ENCODE measurements at places on chromosomes 5 and 9. TPM values are rescaled to one million over a fixed set of nuclear protein-coding genes. Genes with fewer than 3 reads are reported as not detected.

DRD1 gene
- 0.54 TPM for total RNA-seq

ARID3C gene
- total RNA-seq, result 0.42 TPM

ITK gene
- total RNA-seq, result 0.37 TPM

FAM120AOS gene
- total RNA-seq, result 31.2 TPM

SPATA31A7 gene
- not detected for total RNA-seq

TMEM215 gene
- not detected for total RNA-seq

PCDHA9 gene
- total RNA-seq, result not detected

FREM1 gene
- 0.12 TPM for total RNA-seq

PAEP gene
- not detected for total RNA-seq

SNX30 gene
- total RNA-seq, result 12.7 TPM

PAM gene
- 257 TPM for total RNA-seq

FBXL7 gene
- total RNA-seq, result 0.05 TPM

ANKRD31 gene
- total RNA-seq, result 0.30 TPM

DNA sequence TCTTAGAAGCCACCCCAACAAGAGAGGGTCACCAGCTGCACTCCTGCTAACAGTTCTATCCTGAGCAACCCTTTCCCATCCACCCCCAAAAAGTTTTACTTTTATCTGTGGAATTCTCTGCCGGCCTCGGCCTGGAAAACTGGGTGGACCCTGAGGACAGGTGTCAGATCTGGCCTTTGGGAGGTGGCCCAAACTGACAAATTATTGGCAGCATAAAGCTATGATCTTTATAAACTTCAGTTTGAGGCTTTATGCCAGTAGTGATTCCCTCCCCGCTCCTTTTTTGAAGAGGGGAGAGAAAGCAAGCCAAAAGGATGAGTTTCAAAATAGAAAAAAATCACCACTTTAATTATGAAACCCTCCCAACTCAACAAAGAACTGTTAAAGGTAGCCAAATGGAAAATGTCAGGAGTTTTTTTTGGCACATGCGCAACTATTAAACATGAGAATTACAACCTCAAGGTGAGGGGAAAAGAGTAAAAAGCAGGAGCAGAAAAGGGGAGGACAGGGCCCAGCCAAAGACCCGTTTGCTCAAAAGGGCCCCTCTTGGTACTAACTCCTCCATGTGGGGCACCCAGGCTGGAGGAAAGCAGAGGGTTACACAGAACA, 49.4 kb downstream of the FBXW11 start:
- no peaks in the 10 kb centered on the region for H3K36me3 ChIP-seq
- H3K4me1 ChIP-seq, result peaks cover 46% of the 10 kb centered on the region
- H3K4me3 ChIP-seq, result no peak overlapping the region
- H3K27ac ChIP-seq, result no peak overlapping the region
- no peak for DNase-seq

DNA sequence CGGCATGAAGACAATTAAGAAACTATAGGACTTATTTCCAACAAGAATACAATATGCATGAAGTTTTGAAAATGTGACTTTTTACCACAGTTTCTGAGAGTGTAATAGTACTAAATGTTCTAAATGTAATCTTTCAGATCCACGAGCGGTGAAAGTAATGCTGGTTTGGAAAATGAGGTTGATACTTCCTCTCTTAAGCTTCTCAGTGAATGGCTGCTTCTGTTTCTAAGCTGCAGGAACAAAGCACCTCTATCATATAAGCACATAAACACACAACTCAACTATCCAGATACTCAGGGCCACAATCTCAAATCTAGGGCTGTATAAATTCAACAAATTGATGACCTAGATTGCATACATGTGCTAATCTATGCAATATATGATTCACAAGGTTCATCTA, 78.3 kb downstream of the LIFR start:
- H3K4me3 ChIP-seq, result no peak overlapping the region
- no peaks in the 10 kb centered on the region for H3K27me3 ChIP-seq
- DNase-seq, result no peak
- H3K27ac ChIP-seq, result no peak overlapping the region
- H3K4me1 ChIP-seq, result no peaks in the 10 kb centered on the region
- no peaks in the 10 kb centered on the region for H3K36me3 ChIP-seq

- H3K36me3 ChIP-seq, result no peaks in the 10 kb centered on the region
- H3K27me3 ChIP-seq, result no peaks in the 10 kb centered on the region
- no peaks in the 10 kb centered on the region for H3K4me1 ChIP-seq
Measured at GRCh38 chr5:58207076-58207475, 252.8 kb downstream of the PLK2 start.

- DNase-seq, result no peak
- no peak overlapping the region for H3K27ac ChIP-seq
- H3K27me3 ChIP-seq, result no peaks in the 10 kb centered on the region
- no peaks in the 10 kb centered on the region for H3K36me3 ChIP-seq
- H3K4me3 ChIP-seq, result no peak overlapping the region
Measured at GRCh38 chr9:2026220-2026997, 11.3 kb downstream of the SMARCA2 start.

- H3K4me1 ChIP-seq, result no peaks in the 10 kb centered on the region
- H3K36me3 ChIP-seq, result no peaks in the 10 kb centered on the region
- DNase-seq, result no peak
- no peak overlapping the region for H3K27ac ChIP-seq
- H3K4me3 ChIP-seq, result no peak overlapping the region
- peaks cover 35% of the 10 kb centered on the region for H3K27me3 ChIP-seq
Measured at GRCh38 chr5:61734001-61734400, 401.9 kb downstream of the ZSWIM6 start.

- no peaks in the 10 kb centered on the region for H3K27me3 ChIP-seq
- no peak for DNase-seq
- peaks cover 11% of the 10 kb centered on the region for H3K4me1 ChIP-seq
- no peak overlapping the region for H3K27ac ChIP-seq
Measured at GRCh38 chr9:114351932-114352331, 22.3 kb downstream of the ORM2 start.

DNA sequence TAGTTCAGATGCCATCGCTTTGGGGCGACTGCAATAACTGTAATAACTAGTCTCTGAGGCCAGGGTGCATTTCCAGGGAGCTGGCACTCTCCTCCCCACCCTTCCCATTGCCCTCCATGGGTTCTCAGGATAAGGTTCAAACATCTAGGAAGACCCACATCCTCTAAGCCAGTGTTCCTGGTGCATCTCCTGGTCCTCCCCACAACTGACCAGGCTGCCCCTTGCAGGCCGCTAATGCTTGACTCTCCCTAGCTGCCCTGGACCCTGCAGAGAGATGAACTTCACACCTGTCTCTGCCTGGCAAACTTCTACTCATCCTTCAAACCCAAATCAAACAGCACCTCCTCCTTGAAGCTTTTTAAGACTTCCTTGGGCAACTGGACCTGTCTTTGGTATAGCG, 15.9 kb downstream of the CCNJL start:
- H3K4me3 ChIP-seq, result no peak overlapping the region
- no peaks in the 10 kb centered on the region for H3K4me1 ChIP-seq
- H3K27ac ChIP-seq, result no peak overlapping the region
- H3K36me3 ChIP-seq, result no peaks in the 10 kb centered on the region
- H3K27me3 ChIP-seq, result no peaks in the 10 kb centered on the region
- DNase-seq, result no peak

DNA sequence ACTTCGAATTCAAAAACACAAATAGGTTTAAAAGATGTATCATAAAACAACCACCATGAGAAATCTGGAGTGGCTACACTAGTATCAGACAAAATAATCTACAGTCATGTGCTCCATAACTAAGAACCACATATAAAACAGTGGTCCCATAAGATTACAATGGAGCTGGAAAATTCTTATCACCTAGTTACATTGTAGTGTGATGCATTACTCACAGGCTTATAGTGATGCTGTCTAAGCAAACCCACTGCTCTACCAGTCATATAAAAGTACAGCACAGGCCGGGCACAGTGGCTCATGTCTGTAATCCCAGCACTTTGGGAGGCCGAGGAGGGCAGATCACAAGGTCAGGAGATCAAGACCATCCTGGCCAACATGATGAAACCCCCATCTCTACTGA, 160.1 kb downstream of the ROR2 start:
- no peak for DNase-seq
- H3K27ac ChIP-seq, result no peak overlapping the region
- H3K36me3 ChIP-seq, result no peaks in the 10 kb centered on the region
- H3K27me3 ChIP-seq, result no peaks in the 10 kb centered on the region
- H3K4me3 ChIP-seq, result no peak overlapping the region

DNA sequence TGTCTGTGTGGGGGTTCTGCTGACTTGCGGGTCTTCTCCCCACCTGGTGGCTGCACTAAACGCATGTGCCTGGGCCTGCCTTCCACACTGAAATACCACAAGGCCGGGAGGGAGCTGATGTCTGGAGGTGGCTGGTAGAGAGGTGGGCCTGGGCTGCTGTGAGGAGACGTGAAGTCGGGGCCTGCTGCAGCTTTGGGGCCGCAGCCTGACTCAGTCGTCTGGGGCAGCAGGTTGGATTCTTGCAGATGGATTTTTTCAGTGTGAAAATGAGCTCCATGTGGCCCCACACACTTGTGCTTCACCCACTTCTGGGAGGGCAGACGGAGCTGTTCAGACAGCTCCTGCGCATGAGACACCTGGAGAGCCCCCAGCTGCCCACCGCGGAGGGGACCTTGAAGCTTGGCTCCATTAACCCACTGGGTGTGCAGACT, 29.3 kb downstream of the COL5A1 start:
- DNase-seq, result no peak
- no peak overlapping the region for H3K4me3 ChIP-seq
- H3K36me3 ChIP-seq, result no peaks in the 10 kb centered on the region
- H3K27ac ChIP-seq, result no peak overlapping the region
- H3K27me3 ChIP-seq, result peaks cover 24% of the 10 kb centered on the region

DNA sequence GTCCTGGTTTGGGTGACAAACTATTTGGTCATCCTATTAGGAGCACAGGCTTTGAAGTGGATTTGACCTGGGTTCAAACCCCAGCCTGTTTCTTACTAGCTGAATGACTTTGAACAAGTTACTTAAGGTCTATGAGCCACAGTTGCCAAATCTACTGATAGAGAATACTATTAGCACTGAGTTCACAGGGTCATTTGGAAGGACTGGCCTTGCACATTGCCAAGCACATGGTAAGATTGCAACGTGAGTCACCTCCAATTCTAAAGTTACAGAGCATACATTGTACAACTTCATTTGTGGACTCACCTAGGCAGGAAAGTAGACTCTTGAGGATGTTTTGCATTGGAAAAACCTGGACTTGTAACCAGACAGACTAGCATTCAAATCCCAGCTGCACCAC, 38.9 kb downstream of the MFAP3 start:
- DNase-seq, result no peak
- H3K4me1 ChIP-seq, result no peaks in the 10 kb centered on the region
- no peaks in the 10 kb centered on the region for H3K36me3 ChIP-seq
- H3K4me3 ChIP-seq, result no peak overlapping the region
- H3K27ac ChIP-seq, result no peak overlapping the region

- no peak for DNase-seq
- H3K4me3 ChIP-seq, result no peak overlapping the region
- no peaks in the 10 kb centered on the region for H3K27me3 ChIP-seq
- H3K27ac ChIP-seq, result no peak overlapping the region
- H3K36me3 ChIP-seq, result no peaks in the 10 kb centered on the region
Measured at GRCh38 chr5:152730176-152730575, 325.1 kb upstream of the NMUR2 start.

DNA sequence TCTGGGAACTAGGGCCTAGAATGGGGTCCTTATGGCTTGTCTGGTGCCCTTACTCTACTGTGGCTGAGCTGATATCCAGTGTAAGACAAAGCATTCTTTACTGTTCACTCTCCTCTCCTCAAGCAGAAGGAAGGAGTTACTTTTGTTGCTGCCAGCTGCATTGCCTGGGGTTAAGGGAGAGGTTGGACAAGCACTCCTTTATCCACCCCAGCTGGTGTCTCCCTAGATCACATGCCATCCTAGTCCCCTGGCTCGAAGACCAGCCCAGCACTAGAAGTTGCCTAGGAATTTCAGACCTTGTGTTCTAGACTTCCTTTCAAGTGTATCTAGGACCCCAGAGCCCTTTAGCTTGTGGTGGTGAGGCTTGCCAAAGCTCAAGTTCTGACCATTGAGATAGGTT, 1051.5 kb upstream of the C9orf72 start:
- no peaks in the 10 kb centered on the region for H3K27me3 ChIP-seq
- no peaks in the 10 kb centered on the region for H3K36me3 ChIP-seq
- H3K4me3 ChIP-seq, result no peak overlapping the region

GRCh38 chr9:34232201-34232600, 53.4 kb downstream of the UBAP1 start:
- no peak for DNase-seq
- no peaks in the 10 kb centered on the region for H3K4me1 ChIP-seq
- no peak overlapping the region for H3K4me3 ChIP-seq
- peaks cover 3% of the 10 kb centered on the region for H3K36me3 ChIP-seq

DNA sequence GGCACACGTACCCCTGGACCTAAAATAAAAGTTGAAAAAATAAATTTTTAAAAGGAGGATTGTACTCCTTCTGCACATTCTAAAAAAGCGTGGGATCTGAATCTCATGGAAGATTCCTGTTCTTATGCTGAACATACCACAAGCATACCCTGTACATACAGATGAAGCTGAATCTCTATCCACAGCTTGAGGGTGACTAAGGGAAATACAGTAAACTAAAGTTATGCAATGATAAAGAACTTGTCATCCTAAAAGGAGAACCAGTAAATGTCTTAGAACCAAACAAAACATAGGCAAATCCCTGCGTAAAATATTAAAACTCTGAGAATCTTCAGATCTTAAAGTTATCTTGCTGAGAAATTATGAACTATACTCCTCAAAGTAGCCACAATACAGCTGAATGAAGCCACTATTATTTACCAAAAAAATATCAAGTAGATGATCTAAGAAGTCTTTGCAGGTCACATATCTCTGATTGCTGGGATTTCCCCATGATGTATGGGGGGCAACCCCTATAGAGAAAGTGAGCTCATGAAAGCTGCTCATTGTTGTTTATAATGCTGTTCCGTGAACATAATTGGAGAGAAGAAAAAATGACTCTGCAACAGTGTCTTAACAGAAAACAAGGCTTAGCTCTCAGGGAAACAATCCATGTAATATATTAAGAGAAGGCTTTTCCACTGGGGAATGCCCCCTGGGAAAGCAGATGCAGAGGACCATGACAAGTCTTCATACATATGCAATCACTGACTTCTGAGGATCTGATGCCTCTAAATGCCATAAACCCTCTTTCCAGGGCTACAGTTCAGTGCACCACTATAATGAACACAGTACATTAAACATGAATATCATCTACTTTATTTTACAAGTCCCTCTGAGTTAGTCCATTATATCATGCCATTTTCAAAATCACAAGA, 210.1 kb downstream of the EPB41L4A start:
- no peaks in the 10 kb centered on the region for H3K27me3 ChIP-seq
- H3K4me1 ChIP-seq, result no peaks in the 10 kb centered on the region
- H3K36me3 ChIP-seq, result no peaks in the 10 kb centered on the region

GRCh38 chr9:124623966-124624734, 117.0 kb upstream of the NR5A1 start:
- no peaks in the 10 kb centered on the region for H3K36me3 ChIP-seq
- no peak overlapping the region for H3K27ac ChIP-seq
- H3K27me3 ChIP-seq, result no peaks in the 10 kb centered on the region

DNA sequence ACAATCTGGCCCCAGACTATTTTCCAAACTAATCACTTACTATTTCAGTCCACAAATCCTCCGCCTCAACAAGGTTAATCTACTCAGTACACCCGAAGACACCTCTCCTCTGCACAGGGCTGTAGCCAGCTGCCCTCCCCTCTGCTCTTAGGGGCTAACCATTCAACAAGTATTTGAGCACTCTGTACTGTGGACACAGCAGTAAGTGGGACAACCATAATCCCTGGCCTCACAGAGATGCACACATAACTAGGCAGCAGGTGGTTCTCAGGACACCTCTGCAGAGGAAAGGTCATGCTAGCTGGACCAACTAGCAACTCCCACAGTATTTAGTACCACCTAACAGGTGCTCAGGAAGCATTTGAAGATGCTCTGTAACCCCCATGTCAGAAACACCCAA, 5.5 kb downstream of the CAMSAP1 start:
- H3K4me1 ChIP-seq, result peaks cover 21% of the 10 kb centered on the region
- no peak overlapping the region for H3K4me3 ChIP-seq
- peaks cover 13% of the 10 kb centered on the region for H3K36me3 ChIP-seq
- H3K27ac ChIP-seq, result no peak overlapping the region
- no peaks in the 10 kb centered on the region for H3K27me3 ChIP-seq

Data from HCT116 (cell line).